Adipocyte (in vitro differentiated cells): ENCODE measurements at places on chromosomes 4 and X.

DNA sequence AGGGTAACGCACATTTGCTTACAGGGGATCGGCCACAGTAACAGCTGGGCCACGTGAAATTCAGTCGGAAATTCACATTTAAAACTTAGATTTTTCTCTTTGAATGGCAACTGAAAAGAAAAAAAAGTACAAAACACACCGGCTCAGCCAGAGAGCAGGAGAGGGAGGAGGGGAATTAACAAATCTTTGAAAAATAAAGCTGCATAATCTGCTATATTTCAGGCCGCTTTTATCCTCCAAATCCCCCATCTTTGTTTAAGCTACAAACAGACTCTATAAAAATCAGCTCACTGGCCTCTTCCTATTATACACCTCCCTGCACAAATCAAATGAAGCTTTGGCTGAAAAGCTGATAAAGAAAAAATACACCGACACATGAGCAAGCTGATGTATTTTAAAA is 169.1 kb downstream of the LDB2 start:
- DNase-seq: no peak

GRCh38 chr4:121226362-121226761 is 62.2 kb upstream of the TNIP3 start:
- no peak for DNase-seq

DNA sequence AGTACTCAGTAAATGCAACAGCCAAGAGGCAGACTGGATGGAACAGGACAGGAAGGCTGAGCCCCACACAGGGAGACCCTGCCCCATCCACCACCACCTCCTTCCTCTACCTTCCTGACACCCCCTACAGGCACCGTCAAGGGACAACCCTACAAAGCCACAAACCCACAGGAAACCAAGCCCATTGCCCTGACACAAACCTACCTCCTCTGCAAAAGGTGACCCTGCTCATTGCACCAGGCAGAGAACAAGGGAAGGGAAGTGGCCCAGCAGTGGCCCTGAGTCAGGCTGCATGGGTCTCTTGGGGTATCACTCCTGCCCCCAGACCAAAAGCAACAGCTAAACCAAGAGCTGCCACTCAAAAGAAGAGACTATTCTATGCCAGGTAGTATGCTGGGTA is 21.0 kb downstream of the JAKMIP1 start:
- DNase-seq: no peak

DNA sequence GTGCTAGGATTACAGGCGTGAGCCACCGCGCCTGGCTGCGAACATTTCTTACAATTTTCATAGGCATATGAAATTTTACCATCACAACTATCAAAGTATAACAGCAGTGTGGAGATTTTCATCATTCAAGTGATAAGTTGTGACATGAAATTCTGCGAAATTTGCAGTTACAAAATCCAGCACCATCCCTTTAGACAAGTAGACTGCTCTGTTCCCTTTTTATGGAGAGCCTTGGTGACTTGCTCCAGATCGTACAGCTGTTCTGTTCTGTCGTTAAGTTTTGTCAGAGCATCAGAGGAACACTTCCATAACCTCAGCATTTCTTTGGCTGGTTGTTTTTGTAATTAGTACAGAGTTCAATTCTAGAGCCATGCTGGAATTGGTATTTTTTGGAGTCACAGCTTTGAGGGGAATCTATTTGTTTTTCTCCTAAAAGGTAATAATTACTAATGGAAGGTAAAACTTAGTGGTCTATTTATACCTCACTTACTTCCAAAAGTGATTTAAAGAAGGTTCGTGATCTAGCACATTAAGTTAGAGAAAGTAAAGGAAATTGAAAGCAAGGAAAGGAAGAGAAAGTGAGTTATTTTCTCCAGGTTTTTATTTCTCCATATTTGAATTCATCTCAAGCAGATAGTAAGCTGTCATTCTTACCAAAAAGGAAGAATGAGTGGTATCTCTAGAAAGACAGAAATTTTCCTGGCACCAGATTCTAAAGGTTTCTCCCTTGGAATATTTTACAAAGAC is 22.1 kb downstream of the ZRSR2 start:
- no peak for DNase-seq

DNA sequence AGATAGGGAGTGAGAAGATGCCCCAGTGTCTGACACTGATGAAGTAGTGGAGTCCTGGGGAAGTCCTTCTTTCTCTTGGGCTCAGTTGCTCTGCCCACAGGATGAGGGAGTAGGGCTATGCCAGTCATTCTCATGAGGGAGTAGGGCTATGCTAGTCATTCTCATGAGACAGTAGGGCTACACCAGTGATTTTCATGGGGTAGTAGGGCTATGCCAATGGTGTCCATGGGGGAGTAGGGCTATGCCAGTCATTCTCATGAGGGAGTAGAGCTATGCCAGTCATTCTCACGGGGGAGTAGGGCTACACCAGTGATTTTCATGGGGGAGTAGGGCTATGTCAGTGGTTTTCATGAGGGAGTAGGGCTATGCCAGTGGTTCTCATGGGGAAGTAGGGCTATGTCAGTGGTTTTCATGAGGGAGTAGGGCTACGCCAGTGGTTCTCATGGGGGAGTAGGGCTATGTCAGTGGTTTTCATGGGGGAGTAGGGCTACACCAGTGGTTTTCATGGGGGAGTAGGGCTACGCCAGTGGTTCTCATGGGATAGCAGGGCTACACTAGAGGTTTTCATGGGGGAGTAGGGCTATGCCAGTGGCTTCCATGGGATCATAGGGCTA is 43.3 kb upstream of the SOD3 start:
- no peak for DNase-seq

DNA sequence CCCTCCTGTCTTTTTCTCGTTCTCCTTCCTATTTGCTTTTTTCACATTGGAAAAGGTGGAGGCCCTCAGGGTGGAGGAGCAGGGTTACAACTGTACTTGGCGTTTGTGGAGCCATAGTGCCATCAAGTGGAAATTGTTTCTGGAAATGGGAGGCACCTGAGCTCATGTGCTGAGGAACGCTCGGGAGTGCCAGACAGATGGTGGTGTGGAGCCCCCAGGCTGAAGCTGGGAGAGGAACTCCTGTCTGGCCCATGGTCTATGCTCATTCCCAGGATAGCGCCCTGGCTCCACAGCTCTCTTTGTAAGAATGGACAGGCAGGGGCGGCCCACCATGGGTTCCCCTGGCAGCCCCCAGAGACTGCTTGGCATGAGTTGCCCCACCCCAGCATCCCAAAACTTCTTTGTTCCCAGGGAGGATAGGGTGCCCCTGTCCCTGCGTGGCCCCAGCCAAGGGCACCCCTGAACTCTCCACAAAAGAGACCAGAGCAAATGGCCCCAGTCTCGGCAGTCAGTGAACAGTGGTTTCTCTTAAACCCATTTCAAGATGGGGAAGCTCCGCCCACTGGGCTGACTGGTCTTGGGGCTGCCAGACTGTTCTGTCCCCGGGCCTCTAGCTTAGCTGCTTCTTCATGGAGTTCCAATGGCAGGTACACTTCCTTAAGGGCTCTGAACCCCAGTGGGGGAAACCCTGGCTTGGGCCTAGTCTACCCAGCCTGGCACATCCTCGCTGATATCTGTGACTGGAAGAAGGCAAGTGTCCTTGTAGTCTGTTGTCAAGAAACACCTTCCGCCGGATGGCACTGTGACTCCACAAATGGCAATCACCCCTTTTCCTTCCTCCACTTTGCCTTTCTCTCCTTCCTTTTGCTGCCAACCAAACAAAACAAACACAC is 70.1 kb downstream of the NBDY start:
- DNase-seq: no peak

- no peak for DNase-seq
These were observed 109.6 kb downstream of the PACRGL start for GRCh38 chr4:20809812-20810211.
